NCI-H1436 treated with DMSO at 0.1 percent for 48 hours (cell line): ENCODE measurements at places on chromosomes 12 and 14.

- DNase-seq: no peak
Observed at GRCh38 chr12:41188841-41189394, 798 bp downstream of the PDZRN4 start.

- no peak for DNase-seq
Observed at GRCh38 chr12:50672158-50672557, 91.7 kb upstream of the ATF1 start.

GRCh38 chr14:89336338-89336737 lies 80.7 kb downstream of the FOXN3 start:
- no peak for DNase-seq

- DNase-seq: no peak
Observed at GRCh38 chr14:103065861-103066260, 8.5 kb upstream of the CDC42BPB start.

- DNase-seq: no peak
Observed at GRCh38 chr14:51079489-51079888, 15.4 kb downstream of the TRIM9 start.

DNA sequence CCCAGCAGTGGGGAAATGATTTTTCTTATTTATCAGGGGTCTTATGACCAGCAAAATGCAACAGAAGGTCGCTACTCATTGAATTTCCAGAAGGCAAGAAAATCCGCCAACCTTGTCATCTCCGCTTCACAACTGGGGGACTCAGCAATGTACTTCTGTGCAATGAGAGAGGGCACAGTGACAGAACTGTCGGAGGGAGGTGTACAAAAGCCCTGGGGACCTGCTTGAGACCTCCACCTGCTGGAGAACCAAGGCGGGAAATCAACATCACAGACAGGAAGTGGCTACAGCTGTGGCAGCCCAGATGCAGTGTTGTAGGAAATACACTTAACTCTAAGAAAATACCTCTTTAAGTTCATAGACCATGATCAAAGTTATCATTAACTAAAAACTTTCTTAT lies 250.9 kb upstream of the OR4E1 start:
- DNase-seq: no peak

DNA sequence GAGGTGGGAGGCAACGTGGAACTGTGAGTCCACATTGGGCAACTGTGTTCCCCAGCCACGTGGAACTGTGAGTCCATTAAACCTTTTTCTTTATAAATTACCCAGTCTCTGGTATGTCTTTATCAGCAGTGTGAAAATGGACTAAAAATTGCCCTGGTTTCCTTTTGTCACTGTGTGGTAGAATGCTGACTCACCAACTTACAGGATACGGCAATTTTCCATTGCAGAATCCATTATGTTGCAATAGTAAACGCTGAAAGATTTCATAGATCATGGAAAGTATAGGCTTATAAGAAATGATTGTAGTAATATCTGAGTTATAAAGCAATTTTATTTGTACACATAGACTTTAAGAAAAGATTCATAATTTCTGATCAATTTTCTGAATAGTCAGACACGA lies 93.0 kb downstream of the GTF2A1 start:
- no peak for DNase-seq

GRCh38 chr12:53935383-53936341 lies 3.0 kb upstream of the HOXC13 start:
- no peak for DNase-seq

GRCh38 chr12:65609359-65609771 lies 214.9 kb upstream of the HMGA2 start:
- no peak for DNase-seq

DNA sequence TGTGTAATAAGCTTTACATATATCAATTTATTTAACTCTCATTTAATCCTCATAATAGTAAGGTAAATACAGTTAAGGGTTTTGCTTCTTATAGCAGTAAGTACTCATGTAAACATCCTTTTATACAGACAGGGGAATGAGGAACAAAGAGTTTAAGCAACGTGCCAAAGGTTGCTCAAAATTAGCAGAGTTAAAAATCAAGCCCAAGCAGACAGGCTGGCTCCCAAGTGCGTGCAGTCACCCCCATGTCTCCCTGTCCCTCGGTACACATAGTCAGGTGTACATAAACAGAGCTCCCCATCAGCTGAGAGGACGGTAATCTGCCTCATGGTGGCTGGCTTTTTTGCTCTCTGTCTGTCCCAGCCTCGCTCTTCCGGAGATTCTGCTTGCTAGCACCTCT lies 126.4 kb downstream of the DERA start:
- DNase-seq: no peak

DNA sequence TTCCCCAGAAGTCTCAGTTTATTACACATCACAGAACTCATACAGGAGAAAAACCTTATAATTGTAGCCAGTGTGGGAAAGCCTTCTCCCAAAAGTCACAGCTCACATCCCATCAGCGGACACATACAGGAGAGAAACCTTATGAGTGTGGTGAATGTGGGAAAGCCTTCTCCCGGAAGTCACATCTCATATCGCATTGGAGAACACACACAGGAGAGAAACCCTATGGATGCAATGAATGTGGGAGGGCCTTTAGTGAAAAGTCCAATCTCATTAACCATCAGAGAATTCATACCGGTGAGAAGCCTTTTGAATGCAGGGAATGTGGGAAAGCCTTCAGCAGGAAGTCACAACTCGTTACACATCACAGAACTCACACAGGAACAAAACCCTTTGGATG lies 20.1 kb downstream of the ZNF84 start:
- no peak for DNase-seq

DNA sequence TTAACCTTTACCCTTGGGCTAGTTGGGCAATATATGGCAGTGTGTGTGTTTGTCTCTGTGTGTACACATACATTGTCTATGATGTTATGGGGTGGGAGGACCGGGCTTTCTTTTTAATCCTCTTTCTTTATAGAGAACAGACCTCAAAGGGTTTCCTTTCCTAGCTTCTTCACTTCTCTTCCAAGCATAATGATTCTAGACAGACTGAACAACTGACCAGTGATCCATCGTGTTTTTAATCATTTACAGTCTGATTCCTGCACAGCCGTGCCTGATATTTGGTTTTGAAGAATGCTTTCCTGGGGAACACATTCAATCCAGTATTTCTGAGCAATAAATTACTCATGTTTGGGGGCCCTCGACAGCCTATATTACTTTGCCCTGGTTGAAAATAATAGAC lies 481.1 kb upstream of the DCN start:
- no peak for DNase-seq

GRCh38 chr12:110373025-110373424 lies 30.5 kb downstream of the ANAPC7 start:
- DNase-seq: no peak

DNA sequence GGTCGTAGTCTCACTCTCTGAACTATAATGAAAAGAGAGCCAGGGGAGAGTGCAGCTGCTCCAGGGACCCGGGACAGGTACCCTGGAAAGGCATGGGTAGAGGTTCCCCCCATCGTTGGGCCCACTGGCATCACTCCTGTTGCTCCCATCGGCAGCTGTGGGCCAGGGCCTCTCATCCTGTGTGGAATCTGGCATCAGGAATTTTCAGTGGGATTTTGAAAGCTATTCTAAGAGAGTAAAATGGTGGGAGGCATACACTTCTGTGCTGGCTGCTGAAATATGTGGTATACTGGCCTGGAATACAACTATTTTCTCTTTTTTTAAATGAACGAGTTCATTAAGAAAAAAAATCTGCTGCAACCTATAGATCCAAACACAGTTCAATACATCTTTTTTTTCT lies 38.1 kb downstream of the EML1 start:
- no peak for DNase-seq

DNA sequence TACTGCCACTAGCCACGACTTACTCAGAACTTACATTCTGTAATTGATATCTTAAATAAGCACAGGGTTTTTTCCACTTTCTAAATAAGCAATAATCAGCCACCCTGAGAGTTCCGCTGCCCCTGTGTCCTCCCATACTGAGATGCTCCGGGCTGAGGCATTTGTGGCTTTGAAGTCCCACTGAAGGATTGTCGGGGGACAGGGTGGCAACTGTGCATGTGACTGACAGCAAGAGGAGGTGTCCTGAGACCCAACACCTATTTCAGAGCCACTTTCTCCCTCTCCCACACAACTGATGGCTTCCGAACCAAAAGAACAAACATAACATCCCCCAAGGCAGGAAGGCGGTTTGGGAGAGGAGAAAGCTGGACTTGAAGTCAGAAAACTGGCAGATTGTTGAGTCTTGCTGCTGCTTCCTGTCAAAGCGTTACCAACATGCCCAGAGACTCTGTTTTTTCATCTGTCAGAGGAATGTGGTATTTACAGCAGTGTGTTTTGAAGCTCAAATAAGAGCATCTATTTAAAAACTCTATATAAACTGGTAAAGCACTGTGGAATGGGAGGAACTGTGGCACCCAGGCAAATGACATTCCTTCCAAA lies 157.9 kb upstream of the FKBP4 start:
- DNase-seq: no peak

- DNase-seq: no peak
Observed at GRCh38 chr14:55688566-55688965, 108.6 kb downstream of the KTN1 start.

DNA sequence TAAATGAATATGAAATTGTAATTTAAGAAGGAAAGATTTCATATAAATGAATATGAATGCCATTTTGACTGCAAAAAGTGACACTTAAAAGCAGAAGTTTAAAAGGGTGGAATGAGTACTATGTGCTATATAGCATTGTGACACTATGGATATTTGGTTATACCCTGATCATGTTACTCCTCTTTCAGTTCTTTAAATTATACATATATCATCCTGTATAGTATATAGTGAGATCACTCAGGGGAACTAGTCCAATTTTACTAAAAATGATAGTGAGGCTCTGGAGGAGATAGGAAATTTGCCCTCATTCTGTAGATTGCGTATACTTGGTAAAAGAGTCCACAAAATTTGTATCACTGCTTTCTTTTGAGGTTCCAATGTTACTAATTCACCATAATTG lies 155.7 kb upstream of the BTG1 start:
- DNase-seq: no peak

DNA sequence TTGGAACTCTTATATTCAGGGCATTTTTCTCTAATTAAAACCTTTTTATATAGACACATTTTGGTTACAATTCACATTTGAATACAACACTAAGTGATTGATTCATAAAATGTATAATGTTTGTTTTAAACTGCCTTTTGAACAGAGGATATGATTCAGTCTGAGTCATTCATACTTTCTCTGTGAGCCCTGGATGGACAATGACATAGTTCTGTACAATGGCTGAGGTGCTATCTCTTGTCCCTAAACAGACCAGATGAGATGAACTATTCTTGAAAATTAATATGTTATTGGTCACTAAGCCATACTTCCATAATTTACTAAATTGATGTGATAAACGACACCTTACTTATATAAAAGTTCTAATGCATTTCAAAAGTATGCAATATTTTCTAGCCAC lies 199.7 kb upstream of the ATXN7L3B start:
- no peak for DNase-seq

DNA sequence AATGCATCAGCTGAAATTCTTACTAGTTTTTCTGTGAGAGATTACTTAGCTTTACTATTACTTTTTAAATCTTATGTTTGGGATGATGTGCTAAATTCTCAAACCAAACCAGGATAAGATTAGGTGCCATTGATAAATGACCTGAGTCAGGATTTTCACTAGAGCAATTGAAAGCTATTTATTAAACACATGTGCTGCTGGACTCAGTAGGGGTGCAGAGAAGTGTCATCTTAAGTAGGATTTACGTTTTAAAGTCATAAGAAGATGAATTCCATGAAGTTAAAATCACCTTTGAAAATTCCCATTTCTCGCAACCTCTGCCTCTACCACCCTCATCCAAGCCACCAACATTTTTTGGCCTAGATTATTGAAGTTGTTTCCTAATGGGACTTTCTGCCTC lies 8.8 kb downstream of the TMEM263 start:
- DNase-seq: no peak

DNA sequence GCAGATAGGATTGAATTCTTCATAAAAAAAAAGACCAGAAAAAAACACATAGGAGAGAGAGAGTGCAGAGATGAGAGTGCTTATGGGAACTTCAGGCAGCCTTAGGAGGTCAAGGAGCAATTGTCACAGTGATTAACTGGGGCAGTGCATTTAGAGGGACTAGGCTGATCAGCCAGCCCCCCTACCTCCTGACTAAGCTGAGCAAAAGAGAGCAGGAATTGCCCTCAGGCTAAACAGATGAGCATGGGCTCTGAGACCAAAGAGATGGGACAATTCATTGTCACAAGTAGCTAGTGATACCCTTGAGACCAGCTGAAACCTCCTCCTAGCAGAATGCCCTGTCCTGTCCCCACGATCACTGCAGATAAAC lies 124.0 kb downstream of the BTG1 start:
- no peak for DNase-seq

- no peak for DNase-seq
Observed at GRCh38 chr12:44021471-44021971, 185.6 kb downstream of the TMEM117 start.

- DNase-seq: no peak
Observed at GRCh38 chr12:92445253-92446082, 257.3 kb upstream of the PLEKHG7 start.

DNA sequence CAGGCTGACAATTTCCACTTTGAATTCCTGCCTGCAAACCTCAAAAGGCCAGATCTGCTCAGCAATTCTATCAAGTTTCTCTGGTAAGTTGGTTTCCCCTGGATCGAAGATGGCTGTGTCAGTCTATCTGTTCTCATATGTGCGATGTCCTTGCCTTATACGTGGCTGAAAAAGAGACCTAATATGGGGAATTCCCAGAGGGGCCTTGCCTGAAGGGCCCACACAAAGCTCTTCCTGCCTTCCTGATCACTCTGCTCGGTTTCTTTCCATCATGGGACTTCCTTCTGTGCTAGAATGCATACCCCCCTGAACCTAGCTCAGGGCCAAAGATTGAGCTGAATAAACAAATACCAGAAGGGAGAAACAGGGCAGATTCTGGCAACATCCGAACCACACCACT lies 13.2 kb downstream of the TCL1B start:
- DNase-seq: no peak

GRCh38 chr14:65588426-65589140 lies 176.1 kb downstream of the FUT8 start:
- no peak for DNase-seq

DNA sequence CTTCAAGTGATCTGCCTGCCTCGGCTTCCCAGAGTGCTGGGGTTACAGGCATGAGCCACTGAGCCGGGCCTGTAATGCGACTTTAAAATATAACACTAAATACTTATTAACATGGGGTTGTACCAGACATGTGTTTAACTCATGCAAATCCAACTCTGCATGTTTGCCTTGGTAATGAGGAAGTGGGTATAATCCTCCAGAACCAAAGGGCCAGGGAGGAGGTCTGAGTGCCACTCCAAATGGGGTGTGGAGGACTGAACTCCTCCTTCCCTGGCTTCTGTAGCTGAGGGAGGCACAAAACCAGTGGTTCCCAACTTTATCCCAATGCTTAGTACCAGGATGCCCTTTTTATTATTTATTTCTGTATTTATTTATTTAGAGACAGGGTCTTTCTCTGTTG lies 61.6 kb upstream of the MED13L start:
- DNase-seq: no peak

DNA sequence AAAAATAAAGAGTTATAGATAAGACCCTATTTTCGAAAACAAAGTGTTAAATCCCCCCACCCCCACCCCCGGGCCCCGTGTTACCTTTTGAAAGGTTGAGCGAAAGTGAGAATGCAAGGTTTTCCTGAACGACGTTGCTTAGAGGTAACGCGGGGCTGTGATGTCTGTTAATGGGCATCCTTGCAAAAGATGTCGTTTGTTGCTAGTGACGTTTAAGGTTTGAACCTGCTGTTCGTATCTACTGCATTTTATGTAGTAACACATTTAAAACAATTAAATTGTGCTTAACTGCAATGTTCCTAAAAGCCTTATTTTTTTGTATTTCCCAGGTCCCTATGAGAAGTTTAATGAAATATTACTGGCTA lies 1.2 kb downstream of the CPSF6 start:
- no peak for DNase-seq
